ENCODE measurements at places on chromosomes 1 and 21.

- no peak for DNase-seq
Measured at GRCh38 chr1:55089683-55090082, 50.3 kb downstream of the PCSK9 start.

- DNase-seq, result no peak
Measured at GRCh38 chr1:159248311-159248710, 43.6 kb downstream of the ACKR1 start.

DNA sequence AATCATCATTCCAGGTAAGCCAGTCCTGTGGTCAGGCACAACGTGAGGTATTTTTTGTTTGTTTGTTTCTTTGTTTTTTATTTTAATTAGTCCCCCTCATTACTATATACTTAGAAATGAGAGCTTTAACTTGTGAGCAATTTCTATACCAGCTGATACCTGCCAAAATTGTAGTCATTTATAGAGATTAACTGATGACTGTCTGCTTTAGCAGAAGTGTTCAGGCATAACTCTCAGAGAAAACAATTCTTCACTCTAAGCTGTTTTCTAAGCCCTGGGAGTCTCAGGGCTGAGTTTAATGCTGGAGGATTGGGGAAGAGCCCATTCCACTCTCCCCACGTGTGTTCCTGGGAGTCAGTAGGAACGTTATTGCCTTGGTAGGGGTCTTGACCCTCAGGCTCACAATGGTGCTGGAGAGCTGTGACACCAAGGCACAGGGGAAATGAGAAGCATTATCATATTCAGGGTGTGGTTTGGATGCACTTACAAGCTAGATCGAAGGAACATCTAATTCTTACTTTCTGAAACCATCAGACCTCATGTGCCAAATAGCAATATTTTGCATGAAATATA lies 168.2 kb downstream of the CLIC6 start:
- no peak for DNase-seq

- no peak for DNase-seq
Measured at GRCh38 chr1:26530410-26530894, 891 bp downstream of the RPS6KA1 start.

DNA sequence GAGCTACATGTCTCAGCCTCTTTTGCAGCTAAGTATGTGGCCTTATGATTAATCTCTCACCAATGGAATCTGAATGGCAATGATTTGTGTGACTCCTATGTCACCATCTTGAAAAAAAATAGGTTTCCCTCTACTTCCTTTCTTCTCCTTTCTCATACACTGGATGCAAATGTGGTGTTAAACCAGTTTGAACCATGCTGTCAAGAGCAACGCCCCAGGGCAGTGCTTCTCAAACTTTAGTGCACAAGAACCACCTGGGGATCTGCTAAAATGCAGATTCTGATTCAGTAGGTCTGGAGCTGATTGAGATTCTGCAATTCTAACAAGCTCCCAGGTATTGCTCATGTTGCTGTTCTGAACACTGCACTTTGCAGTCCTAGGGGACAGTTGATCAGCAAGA lies 44.7 kb upstream of the ZNF644 start:
- no peak for DNase-seq

DNA sequence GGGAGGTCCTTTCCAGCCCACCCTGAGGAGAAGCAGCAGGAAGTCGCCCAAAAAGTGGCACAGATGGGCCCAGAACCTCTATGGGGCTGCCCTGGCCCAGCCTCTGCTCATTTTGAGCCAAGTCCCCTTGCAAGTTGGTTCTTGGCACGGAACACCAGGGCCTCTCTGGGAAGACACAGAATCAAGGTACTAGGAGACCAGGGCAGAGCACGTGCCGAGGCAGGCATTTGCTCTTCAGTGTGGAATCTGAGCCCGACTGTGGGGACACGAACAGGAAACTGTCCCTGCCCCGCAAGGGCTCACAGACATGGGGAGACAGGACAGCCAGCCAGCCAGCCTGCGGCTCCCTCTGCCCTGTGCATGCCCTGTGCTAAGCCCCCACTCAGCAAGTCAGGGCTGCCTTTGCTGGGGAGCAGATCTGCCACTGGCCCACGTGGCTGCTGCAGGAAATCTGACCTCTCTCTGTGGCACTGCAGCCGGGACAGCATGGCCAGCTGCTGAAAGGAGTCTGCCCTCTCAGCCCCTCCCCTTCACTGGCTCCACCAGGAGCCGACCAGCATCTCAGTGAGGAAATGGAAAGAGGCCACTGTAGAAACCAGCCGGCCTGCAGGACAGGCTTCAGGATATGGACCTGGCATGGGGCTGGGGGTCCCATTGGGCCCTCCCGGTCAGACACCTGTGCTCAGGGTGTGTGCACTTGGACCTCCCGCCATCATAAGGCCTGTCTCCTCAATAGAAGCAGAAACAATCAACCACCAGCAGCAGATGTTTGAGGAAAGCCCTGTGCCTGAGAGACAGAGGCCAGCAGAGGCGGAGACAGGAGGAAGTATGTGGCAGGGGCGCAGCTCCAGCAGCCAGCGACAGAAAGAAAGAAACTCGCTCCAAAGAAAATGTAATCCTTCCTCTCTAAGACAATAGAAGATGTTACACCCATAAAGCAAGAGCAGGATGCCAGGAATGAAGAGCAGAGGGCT lies 3.7 kb downstream of the ARHGEF16 start:
- no peak for DNase-seq

DNA sequence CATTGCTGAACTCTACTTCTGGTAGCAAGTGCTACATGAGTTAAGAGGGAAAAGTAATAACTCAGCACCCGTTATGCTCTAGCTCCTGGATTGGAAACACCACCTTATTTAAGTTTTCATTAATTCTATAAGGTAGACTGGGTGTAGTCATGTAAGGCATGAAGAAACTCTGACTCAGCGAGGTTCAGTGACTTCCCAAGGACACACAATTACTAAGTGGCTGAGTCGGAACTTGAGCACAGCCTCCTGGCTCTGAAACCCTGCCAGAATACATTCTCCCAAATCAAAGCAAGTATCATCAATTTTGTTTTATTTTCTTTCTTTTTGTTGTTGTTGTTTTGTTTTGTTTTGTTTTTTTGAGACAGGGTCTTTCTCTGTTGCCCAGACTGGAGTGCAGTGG lies 29.1 kb upstream of the SCCPDH start:
- no peak for DNase-seq

DNA sequence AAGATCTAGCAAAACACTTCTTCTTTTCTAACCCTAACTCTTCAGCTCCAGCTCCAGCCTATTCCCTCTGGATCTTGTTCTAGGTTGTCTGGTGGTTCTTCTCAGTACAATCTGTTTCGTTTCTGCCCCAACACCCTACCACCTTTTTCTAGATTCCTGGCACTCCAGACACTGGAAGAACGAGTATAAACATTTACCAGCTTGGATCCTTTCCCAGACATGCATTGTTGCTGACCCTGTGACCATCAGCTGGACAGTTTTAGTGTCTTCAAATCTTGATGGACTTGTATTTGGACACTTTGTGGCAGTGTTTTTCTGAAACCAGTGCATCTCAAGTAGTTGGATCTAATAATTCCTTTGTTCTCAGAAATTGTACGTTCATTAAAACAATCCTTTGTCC lies 30.6 kb upstream of the CACNA1E start:
- DNase-seq, result no peak

- DNase-seq, result peak; percentile 38
Measured at GRCh38 chr1:31183927-31184554, 55.6 kb downstream of the NKAIN1 start.

GRCh38 chr1:31583995-31584868 lies 7.9 kb downstream of the TINAGL1 start:
- no peak for DNase-seq

DNA sequence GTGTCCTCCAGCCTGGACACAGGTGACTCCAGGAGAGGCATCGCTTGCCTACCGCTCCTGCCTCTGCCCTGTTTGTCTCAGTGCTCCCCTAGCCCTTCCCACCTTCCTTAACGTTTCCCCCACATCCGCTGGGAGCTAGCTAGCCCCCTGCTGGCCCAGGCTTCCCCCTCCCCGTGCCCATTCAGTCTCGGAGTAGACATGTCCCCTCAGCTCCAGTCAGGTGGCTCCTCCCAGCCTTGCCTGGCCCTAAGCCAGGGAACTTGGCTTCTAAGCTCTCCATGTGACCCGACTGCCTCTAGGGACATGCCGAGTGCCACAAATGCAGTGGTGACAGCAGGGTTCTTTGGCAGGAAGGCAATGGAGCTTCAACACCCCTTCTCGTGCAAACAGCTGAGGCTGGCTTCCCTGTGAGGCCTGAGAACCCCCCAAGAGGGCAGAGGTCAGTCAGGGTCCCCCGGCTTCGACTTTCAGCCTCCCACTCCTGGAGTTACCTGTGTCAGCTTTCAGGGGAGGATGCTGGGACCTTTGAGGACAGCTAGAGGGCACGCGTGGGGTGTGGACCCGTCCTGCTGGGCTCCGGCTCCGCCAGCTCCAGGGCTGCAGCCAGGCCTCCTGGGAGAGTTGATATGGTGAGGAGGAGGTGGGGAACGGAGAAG lies 16.2 kb downstream of the DRAXIN start:
- peak; percentile 84 for DNase-seq

DNA sequence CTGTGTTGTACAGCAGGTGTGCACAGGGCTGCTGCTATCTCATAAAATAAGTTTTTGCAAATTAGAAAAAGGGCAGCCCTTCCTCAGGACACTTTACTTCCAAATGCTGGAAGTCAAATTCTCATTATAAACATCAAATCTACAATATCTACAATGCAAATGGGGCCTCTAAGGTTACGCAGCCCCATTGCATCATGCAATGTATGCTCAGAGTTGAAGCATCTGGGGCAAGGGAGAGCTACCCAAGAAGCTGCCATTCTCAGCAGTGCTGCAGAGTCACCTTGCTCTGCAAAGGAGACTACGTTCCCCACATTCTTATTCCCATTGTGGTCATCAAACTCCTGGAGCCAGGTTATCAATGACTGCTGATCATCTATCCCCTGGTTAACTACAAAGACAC lies 208.9 kb upstream of the POGK start:
- no peak for DNase-seq

- DNase-seq, result no peak
Measured at GRCh38 chr1:8340448-8340847, 22.5 kb downstream of the SLC45A1 start.

DNA sequence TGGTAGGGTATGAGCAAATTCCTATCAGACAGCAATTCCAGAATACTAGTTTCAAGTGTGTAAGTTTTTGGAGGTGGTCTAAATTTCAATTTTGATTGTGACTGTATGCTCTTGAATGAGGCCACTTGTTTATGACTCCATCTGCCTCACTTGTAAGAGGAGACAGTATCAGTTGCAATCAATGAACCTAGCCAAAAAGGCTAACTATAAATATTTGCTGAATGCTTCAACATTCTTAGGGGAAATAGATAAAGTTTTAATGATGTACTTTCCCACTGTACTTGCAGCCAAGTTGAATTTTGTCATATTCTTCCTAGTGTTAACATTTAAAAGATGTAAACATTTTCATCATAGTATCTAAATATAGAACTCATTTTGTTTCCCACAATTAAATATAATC lies 32.1 kb upstream of the RWDD3 start:
- no peak for DNase-seq

DNA sequence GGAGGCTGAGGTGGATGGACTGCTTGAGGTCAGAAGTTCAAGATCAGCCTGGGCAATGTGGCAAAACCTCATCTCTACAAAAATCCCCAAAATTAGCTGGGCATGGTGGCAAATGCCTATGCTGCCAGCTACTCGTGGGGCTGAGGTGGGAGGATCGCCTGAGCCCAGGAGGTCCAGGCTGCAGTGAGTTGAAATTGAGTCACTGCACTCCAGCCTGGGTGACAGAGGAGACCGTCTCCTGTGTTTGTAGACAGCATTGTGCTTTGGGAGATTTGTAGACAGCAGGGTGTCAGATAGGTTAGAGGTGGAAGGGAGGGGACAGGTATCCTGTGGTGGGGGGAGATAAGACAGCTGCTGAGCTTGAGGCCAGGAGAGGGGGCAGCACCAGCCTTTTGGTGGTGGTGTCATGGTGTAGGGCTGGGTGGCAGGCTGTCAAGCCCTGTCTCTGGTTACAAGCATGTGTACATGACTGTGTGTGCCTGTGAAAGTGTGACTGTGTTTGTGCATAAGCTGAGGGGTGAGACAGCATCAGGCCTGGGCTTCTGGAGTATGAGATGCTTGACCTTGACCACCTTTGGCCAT lies 15.2 kb downstream of the PPFIA4 start:
- DNase-seq, result no peak

DNA sequence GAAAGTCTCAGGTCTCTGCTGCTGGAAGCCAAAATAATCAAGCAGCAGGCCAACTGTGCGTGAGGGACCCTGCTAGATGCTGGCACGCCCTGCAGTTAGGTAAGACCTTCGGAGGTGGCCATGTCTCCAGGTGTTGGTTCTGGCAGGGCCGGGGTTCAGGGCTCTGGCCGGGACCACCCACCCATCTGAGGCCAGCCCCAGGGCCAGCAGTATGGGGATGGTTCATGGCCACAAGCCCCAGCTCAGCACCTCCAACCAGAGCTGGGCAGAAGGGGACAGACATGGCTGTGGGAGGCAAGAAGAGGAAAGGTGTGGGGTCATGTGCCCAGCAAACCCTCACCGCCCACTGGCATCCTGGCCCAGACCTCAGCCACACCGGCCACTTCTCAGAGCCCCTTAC lies 23.3 kb downstream of the LRP8 start:
- no peak for DNase-seq

GRCh38 chr1:30450148-30450817 lies 273.1 kb downstream of the MATN1 start:
- DNase-seq, result no peak

DNA sequence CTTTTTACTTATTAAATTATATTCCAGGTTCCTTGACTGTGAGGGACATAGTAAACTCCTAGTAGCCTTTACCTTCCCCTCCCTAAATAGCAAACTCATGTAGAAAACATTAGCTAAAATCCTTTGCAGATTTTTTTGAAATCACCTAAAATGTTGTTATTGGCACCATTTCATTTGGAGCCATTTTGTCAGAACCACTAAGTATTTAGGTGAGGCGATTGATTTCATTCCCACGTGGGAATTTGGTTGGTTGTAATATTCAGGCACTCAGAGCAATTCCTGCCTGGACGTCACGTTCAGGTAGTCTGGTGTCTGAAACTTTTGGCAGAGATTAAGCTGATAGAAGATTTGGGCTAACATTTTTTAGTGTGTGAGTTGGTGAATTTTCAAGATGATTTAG lies 84.3 kb downstream of the CAMTA1 start:
- no peak for DNase-seq

GRCh38 chr1:159339536-159339935 lies 37.4 kb downstream of the FCER1A start:
- no peak for DNase-seq

- no peak for DNase-seq
Measured at GRCh38 chr1:30405081-30405480, 318.3 kb downstream of the MATN1 start.

DNA sequence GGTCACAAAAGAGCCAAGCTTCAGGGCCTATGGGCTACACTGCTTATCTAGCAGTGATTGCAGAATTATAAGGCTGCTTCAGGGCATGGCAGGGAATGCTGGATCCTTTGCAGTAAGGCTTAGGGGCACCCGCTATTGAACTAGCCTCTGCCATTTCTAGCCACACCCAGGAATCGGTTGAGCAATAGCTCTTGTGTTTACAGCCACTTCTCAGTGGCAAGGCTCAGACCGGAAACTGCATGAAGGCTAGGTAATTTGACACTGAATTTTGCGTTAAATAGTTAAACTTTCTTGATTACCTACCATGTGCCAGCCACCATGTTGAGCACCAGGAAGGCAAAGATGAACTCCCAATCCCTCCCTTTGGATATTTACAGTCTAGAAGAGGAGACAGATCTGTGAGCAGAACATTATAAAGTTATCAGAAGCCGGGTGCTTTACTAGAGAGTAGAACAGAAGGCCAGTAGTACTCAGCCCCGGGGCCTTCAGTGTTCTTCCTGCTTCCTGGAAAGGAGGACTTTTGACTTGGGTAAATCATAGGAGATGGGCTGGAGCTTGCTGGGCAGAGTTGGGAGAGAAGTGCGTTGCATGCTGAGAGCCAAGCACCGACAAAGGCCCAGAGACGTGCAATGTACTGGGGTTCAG lies 98.6 kb upstream of the LPGAT1 start:
- DNase-seq, result peak; percentile 65

Data from NCI-H2081 (cell line).